Caco-2 (cell line): ENCODE measurements at places on chromosomes 1 and 21. TPM values are rescaled to one million over a fixed set of nuclear protein-coding genes. Genes with fewer than 3 reads are reported as not detected.

Gene SH2D1B
- total RNA-seq: not detected in 2 replicates

- DNase-seq: no peak
Observed at GRCh38 chr1:168468042-168468809, 75.6 kb downstream of the XCL2 start.

DNA sequence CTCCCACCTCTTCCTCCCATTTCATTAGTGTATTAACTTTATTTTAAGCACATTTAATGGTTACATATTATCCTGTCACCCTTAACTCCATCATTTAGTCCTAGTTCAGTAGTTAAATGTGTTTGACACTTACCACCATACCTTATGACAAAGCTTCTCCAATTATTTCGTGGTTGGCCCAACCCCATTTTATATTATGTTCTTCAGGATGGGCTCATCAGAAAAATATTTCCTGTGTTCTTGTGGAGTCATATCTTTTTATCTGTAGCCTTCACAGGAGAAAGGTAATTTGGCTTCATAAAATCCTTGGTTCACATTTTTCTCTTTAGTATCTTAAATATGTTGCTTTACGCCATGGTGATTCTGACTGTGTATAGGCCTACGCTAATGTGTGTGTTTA is 142.3 kb upstream of the COL6A1 start:
- no peak for DNase-seq

DNA sequence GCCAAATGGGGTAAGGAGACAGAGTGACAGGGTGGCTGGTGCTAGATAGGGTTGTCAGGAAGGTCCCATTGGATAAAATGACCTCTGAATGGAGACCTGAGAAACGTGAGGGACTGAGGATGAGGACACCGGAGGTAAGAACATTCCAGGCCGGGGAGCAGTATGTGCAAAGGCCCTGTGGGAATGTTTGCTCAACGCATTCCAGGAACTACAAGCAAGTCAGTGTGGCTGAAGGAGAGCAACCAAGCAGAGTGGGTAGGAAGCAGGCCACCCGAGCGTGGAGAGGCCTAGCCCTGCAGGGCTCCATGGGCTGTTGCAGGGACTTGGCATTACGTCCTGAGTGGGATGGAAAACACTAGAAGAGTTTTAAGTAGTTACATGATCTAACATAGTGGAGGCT is 185.6 kb downstream of the ZBTB18 start:
- DNase-seq: no peak

Gene GART
- total RNA-seq: 134 and 147 TPM in 2 replicates

GRCh38 chr1:220956501-220957232 is 77.4 kb downstream of the HLX start:
- no peak for DNase-seq

GRCh38 chr1:56095696-56096665 is 483.4 kb downstream of the PLPP3 start:
- DNase-seq: no peak
